Glutamatergic neuron (in vitro differentiated cells): ENCODE measurements at places on chromosomes 13 and 19.

DNA sequence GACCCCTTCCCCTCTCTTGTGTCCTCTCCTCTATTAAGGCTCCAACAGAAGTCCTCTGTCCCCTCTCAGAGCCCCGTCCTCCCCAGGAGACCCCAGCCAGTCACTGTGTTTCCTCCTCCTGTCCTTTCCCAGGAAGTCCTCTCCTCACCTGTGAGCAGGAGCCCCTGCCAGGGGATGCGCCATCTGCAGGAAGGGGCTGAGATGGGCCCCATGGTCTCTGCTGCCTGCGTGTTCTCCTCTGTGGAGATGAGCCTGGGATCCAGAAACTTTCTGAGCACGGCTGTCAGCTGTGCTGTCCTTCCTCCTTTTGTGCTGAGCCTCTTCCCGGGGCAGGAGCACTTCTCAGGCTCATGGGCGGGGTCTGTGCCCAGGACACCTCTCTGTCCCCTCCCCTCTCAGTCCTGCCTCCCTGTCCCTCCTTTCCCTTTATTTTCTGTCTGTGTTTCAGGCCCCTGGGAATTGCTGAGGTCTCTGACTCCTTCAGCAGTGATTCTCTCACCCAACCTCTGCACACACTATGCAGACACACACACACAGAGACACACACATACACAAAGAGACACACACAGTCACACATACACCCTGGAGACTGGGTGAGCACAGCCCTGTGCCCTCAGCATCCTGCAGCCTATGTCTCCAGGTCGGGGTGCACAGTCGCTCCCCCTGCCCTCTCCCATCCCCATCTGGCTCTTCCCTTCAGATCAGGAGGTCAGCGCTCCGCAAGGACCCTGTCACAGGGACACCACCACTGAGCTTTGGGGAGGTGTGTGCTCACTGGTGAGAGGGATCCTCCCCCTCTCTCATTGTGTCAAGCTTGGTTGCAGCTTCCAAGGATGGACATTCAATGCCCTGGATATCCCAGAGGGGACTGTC lies at the start of gene CEACAM8:
TSS of gene CEACAM8 (minus strand) at position 308 of the 873 bp plus-strand sequence. CDS start at position 212, 96 bp downstream.
- no peak for DNase-seq

DNA sequence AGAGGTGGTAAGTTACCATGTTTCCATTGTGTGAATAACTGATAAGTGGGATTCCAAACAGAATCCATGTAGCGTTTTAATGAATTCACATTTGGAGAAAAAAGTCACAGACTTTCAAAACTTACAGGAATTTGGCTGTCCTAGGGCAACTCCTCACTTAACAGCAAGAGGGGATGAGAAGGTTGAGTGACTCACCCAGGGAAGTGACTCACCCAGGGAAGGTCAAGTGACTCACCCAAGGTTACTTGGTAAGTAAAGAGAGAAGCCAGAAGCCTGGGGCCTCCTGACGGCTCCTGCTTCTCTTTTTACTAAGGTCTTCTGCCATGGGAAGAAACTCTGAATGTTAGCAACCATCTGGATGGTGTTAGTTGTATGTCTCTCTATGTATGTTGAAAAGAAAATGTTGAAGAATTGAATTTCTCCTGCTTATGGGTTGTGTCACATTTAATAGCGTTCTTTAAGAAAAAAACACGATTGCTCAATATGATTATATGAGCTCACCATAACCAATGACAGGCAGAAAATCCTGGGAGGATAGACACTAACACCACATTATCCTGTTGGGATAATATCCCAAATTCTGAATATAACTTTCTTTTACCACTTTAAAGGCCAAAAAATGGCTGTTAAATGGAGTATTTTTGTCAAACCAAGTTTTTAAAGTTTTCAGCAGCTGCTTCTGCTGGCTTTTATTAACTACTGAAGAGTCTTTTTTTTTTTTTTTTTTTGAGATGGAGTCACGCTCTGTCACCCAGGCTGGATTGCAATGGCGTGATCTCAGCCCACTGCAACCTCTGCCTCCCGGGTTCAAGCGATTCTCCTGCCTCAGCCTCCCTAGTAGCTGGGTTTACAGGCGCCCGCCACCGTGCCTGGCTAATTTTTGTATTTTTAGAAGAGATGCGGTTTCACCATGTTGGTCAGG lies 195.6 kb downstream of the GGACT start:
- DNase-seq: no peak

DNA sequence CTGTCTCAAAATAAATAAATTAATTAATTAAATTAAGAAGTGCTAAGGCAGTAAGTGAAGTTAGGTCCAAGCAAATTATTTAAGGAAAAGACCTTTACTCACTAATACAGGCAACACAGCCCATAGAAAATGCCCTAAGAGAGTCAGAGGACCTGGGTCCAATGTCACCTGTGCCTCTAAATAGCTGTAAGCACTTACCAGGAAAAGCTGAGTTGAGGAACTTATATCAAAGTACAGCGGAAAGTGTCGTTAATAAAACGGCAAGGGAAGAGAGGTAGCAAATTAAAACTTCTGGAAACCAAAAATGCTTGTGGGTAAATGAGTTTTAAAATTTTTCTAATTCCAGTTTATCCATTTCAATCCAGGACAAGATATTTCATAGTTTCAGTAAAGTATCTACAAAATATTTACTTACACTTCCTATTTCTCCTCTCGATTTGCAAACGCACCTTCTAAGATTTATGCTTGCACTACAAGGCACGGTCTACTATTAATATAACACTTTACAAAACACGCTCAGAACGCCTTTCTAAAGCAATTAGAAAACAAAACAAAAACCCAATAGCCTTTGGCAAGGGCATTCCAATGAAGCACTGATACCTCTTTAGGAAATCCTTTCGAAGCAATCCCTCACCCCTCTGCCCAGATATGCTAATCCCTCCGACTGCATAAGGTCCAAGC lies 963 bp downstream of the VPS36 start:
- no peak for DNase-seq

- no peak for DNase-seq
These were observed 362.6 kb downstream of the KLF5 start for GRCh38 chr13:73421310-73421912.

DNA sequence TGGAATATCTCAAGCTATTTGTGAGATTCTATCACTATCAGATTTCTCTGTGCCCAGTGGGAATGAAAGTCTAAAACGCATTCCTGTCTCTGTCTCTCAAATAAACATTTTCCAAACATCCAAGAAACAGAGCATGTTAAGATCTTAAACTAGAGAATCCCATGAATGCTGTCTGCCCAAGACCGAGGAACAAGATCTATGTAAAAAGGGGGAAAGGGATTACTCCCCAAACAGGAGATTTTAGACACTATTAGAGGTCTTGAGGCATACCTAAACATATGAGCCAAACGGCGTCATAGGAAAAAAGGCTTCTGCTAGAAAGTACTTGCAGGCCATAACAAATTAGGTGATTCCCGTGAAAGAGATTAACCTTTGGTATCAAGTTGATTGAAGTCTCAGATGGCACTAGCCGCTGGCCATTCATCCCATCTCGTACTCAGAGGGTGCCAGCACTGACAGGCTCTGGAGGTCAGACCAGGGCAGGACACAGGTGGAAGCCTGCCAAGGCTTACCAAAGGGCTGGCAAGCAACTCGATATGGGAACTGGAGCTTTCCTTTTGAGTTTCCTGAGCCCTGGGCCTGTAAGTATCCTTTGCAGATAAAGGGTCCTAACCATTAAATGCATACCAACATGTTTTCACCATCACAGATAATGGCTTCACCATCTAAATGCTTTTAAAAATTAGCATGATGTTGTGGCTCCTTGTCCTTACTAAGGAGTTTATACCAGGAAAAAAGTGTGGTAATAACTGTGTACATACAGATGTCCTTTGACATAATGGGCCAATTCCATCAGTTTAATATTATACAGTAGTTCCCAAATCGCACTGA lies 225.2 kb downstream of the FOXO1 start:
- DNase-seq: no peak

- no peak for DNase-seq
These were observed 7.7 kb downstream of the PPP1R12C start for GRCh38 chr19:55109527-55110291.

DNA sequence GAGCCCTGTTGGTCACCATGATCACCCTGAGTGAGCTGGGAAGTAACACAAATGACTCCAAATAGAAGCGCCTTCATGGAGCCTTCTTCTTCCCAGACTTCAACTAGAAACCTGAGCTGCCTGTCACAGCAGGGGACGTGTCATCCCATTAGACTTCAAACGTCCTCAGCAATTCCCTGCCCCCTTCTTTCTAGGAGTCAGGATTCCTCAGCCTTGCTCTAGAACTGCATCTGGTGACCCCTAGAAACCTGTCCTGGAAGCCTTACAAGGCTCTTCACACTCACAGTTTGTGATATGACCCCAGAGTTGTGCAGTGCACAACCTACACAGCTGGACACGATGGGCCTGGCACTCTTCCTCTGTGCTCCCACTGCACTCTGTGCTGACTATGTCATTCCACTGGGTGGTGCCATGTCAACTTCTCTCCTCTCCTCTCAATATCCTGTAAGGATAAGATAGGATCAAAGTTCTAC lies 23.6 kb upstream of the TTYH1 start:
- DNase-seq: no peak

DNA sequence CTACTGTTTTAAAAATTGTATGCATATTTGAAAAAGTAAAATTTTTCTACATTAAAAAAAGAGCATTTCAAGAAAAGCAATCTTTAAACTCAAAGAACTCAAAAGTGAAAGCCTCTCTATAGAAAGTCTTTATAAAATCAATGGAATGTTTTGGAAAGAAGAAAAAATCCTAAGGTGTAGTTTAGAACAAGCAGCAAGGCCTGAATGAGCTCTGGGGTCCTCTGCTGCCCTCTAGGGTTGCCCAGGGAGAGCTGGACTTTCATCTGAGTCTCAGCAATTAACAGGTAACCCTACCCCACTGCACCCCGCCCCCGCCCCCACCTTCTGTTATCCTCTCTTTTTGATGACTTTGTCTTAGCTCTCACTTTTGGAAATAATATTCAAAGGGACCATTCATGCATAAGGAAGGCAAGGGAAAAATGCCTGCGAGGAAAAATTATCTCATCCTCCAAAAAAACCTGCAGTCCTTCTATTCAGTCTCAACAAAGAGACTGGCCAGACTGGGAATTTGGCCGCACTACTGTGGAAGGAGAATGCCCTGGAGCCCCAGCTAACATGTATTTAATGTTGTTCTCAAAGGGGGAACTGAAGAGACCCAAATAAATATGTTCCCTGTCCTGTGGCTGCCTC lies 24.1 kb downstream of the SLC25A30 start:
- DNase-seq: peak; percentile 56

DNA sequence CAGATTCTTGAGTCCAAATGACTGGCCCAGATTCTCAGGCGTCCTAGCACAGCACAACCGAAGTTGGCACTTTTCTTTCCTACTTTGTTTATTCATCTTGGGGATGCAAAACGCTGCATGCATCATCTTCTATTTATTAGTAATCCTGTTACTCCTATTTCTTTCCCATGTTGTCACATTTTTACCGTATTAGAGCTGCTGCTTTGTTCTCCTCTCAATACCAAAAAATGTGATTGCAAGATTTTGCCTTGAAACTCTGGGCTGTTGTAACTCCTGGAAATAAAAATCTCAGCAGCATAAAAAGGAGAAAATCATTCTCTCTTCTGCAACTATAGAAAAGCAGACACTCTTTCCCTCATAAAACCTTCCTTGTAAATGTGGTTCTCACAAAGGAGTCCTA lies 12.9 kb upstream of the IGSF23 start:
- no peak for DNase-seq

DNA sequence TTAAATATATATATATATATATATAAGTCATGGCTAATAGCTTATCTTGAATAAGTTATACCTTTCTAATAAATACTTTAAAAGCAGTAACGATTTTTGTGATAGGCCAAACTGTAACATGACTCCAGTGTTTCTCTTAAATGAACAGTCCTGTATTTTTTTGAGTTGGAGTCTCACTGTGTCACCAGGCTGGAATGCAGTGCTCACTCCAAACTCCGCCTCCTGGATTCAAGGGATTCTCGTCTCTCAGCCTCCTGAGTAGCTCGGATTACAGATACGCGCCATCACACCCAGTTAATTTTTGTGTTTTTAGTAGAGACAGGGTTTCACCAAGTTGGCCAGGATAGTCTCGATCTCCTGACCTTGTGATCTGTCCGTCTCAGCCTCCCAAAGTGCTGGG lies 814.2 kb upstream of the SLITRK5 start:
- no peak for DNase-seq

GRCh38 chr13:35854286-35854685 lies 276.9 kb downstream of the DCLK1 start:
- DNase-seq: no peak

GRCh38 chr13:78630511-78630910 lies 27.2 kb upstream of the POU4F1 start:
- DNase-seq: no peak

DNA sequence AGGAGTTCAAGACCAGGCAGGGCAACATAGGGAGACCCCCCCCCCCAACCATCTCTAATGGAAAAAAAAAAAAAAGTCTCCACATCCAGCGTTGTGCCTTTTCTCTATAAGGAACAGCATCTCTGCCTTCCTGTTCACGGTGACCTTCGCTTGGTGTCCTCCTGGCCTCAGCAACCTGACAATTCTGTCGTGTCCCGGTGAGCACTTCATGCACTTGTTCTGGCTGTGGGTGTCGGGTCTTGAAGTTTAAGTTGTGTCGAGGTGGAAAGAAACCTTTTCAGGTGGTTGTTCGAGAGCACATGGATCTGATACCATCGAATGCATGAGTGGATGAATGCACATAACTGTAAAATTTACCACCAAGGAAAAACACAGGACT lies 594 bp downstream of the ZNF559 start:
- DNase-seq: no peak

DNA sequence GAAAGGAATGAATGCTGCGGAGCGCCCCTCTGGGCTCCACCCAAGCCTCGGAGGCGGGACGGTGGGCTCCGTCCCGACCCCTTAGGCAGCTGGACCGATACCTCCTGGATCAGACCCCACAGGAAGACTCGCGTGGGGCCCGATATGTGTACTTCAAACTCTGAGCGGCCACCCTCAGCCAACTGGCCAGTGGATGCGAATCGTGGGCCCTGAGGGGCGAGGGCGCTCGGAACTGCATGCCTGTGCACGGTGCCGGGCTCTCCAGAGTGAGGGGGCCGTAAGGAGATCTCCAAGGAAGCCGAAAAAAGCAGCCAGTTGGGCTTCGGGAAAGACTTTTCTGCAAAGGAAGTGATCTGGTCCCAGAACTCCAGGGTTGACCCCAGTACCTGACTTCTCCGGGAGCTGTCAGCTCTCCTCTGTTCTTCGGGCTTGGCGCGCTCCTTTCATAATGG lies 8.6 kb downstream of the PDX1 start:
- DNase-seq: no peak
